Neural progenitor cell (in vitro differentiated cells): ENCODE measurements at places on chromosomes 2 and 18. TPM values are rescaled to one million over a fixed set of nuclear protein-coding genes. Genes with fewer than 3 reads are reported as not detected.

- H3K4me1 ChIP-seq = peaks cover 15% of the 10 kb centered on the region
- H3K27ac ChIP-seq = no peak overlapping the region
- peaks cover 3% of the 10 kb centered on the region for H3K36me3 ChIP-seq
- no peaks in the 10 kb centered on the region for H3K27me3 ChIP-seq
- no peak for DNase-seq
Measured at GRCh38 chr18:47120428-47120827, 29.9 kb downstream of the HDHD2 start.

GRCh38 chr2:206520450-206520849 lies 77.1 kb downstream of the ADAM23 start:
- peak overlapping the region; percentile 73 for H3K27ac ChIP-seq
- H3K4me1 ChIP-seq = peaks cover 20% of the 10 kb centered on the region
- no peaks in the 10 kb centered on the region for H3K27me3 ChIP-seq

The MROH2A gene
- total RNA-seq = not detected in 2 replicates

DNA sequence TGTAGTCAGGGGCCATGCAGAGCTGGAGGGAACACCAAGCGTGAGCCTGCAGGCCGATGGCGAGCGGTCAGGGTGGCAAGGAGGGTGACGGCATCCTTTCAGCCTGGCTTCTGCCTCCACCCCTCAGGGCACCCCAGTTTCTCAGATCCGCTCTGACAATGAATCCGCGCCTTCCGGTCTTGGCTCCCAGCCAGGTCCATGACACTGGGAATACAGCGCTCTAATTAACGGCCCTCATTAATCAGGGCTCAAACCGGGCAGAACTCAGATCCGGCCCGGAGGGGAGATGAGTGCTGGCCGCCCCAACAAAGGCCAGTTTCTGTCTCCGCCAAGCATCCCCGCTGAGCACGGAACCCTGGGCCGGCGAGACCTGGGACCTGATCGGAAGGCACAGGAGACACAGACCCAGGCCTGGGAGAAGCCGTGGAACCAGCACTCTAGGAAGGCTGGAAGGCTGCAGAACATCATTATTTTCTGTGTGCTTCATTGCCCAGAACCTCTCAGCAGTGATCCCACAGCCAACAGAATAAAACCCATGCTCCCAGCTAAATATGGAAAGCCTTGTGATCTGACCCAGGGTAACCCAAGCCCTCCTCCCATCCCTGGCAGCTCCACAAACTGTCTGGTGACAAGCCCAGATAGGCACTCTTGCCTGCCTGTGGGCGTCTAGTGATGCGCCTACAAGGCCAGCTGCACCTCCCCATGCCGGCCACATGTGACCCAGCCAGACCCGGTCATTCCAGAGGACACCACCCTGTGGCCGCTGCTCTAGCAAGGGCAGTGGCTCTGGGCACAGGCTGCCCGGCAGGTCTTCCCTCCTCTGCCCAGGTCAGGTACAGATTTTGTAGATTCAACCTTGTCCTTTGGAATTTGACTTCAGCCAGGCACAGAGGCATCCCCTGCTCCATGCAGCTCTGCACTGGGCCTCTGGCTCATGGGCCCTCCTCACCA lies 438.7 kb upstream of the MYT1L start:
- no peaks in the 10 kb centered on the region for H3K36me3 ChIP-seq
- no peak overlapping the region for H3K27ac ChIP-seq
- no peaks in the 10 kb centered on the region for H3K27me3 ChIP-seq
- no peak overlapping the region for H3K4me3 ChIP-seq
- H3K4me1 ChIP-seq = peaks cover 6% of the 10 kb centered on the region
- DNase-seq = no peak

The BCL11A gene
- total RNA-seq = 0.67 and 1.0 TPM in 2 replicates

GRCh38 chr2:222864296-222864695 lies 3.5 kb downstream of the ACSL3 start:
- no peak overlapping the region for H3K27ac ChIP-seq
- DNase-seq = peak; percentile 42
- H3K27me3 ChIP-seq = no peaks in the 10 kb centered on the region
- H3K4me3 ChIP-seq = no peak overlapping the region

The ALLC gene
- not detected in 2 replicates for total RNA-seq

- no peaks in the 10 kb centered on the region for H3K36me3 ChIP-seq
- DNase-seq = no peak
- no peak overlapping the region for H3K27ac ChIP-seq
- peaks cover 28% of the 10 kb centered on the region for H3K4me1 ChIP-seq
Measured at GRCh38 chr2:120589771-120590608, 145.7 kb upstream of the GLI2 start.

DNA sequence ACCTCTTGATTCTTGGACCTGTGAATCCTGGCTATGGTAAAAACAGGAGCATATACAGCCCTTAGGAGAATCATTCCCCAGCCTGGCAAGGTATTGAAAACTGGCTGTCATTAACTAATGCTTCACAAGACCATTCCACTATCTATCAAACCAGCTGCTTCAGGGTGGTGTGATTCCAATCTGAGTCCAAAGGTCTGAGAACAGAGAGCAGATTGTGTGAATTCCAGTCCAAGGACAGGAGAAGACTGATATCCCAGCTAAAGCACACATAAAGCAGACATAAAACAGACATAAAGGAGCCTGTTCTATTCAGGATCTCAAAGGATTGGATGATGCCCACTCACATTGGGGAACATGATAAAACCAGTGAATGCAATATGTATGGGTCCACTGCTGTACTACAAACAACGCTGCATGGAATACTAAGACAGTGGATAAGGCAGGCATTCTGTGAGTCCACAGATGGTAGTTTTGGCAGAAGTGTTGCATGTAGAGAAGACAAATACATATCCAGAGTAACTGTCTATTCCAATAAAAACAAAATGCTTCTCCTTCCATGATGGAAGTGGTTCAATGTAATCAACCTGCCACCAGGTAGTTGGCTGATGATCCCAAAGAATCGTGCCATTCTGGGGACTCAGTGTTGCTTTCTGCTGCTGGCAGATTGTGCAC lies 363.9 kb downstream of the KCNJ3 start:
- no peaks in the 10 kb centered on the region for H3K36me3 ChIP-seq
- no peaks in the 10 kb centered on the region for H3K27me3 ChIP-seq
- H3K27ac ChIP-seq = no peak overlapping the region
- DNase-seq = no peak

The FAM110C gene
- total RNA-seq = 0.50 and 0.65 TPM in 2 replicates

GRCh38 chr18:32349728-32350395 lies 120.8 kb downstream of the GAREM1 start:
- no peak overlapping the region for H3K27ac ChIP-seq
- no peak overlapping the region for H3K4me3 ChIP-seq
- DNase-seq = peak; percentile 8
- H3K27me3 ChIP-seq = no peaks in the 10 kb centered on the region
- H3K36me3 ChIP-seq = no peaks in the 10 kb centered on the region

The ACMSD gene
- total RNA-seq = not detected in 2 replicates

DNA sequence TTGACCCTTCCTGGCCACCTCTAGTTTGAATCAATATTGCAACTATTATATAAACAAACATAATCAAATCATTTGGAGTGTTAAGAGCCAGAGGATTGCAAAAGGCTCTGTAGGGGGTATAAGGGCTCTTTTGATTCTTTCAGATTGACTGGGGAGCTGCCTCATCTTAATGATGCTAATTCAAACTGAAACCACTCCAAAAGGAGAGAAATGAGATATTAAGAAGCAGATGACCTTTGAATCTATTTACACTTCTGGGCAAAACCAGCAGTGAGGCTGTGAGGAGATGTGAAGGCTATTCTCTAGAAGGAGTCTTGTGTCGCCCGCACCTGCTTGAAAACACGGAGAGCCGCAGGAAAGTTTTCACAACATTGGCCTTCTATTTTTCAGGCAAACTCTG lies 311.2 kb upstream of the CRIM1 start:
- no peak overlapping the region for H3K27ac ChIP-seq
- no peak for DNase-seq
- no peaks in the 10 kb centered on the region for H3K27me3 ChIP-seq
- H3K4me3 ChIP-seq = no peak overlapping the region

DNA sequence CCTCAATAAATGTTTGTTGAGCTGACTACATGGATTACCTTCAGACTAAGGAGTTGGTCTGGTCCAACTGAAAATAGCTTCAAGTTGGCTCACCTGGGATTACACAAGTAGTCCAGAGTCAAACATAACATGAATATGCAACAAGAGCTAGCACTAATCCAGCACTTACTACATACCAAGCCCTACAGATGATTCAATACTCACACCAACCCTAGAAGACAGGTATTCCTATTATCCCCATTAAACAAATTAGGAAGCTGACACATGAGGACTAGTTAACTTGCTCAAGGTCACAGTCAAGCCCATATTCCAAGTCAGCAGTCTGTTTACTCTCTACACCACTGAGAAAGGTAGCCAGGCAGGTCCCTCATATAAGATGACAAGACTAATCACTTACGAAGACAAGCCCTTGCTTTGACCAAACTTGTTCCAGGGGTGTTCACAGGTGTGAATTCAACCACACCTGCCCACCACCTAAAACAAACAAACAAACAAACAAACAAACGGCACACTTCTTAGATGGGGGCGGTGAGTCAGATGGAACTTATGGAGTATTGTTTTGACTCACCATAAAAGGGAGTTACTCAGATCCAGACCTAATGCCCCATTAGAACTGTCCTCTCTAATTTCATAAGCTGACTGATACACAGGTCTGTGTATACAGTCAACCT lies 29.1 kb downstream of the TMEM131 start:
- H3K36me3 ChIP-seq = no peaks in the 10 kb centered on the region
- H3K4me3 ChIP-seq = no peak overlapping the region
- no peak overlapping the region for H3K27ac ChIP-seq
- H3K4me1 ChIP-seq = peaks cover 5% of the 10 kb centered on the region

The PXDN gene
- total RNA-seq = 118 and 128 TPM in 2 replicates

The DNAJC5G gene
- total RNA-seq = not detected in 2 replicates
